ELF-1 (cell line): ENCODE measurements at places on chromosomes 16 and 17.
A peak's percentile ranks its signal among the peaks of the same experiment; 100 is the strongest.

GRCh38 chr17:59785091-59785799 is 77.8 kb downstream of the VMP1 start:
- no peak for DNase-seq

GRCh38 chr17:14448818-14449217 is 147.9 kb downstream of the HS3ST3B1 start:
- no peak for DNase-seq

GRCh38 chr16:10256784-10257641 is 74.8 kb upstream of the GRIN2A start:
- peak; percentile 70 for DNase-seq

DNA sequence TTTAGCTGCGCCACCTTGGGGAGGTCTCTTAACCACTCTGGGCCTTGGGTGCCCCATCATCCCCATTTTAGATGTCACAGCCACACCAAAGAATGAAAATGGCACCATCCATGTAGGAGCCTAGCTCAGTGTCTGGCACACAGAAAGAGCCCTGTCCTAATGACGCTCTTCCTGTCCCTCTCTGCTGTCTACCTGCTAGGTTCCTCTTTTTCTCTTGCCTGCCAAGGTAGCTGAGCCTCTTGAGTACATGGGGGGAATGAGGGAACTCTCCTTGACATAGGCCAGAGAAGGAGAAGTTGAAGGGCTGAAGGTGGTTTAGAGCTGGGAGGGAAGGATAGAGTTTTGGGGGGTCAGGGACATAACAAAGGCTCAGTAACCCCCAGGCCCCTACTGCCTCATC is 1.8 kb downstream of the RUNDC3A start:
- DNase-seq, result no peak

DNA sequence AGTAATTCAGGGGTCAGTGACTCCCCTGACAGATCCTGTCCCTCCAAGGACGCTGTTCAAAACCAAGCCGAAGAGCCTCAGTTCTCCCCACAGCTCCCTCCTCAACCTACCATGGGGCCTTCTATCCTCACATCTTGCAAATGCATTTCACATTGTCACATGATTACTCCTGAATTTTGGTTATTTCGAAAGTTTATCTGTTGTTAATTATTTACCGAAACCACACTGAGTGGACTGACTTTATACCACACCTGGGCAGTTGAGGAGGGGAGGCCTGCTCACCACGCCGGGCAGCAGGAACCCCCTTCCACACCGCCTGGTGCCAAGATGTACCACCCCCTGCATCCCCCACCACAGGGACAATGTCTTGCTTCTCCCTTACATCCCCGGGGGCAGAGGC is 4.7 kb downstream of the TIMP2 start:
- no peak for DNase-seq

DNA sequence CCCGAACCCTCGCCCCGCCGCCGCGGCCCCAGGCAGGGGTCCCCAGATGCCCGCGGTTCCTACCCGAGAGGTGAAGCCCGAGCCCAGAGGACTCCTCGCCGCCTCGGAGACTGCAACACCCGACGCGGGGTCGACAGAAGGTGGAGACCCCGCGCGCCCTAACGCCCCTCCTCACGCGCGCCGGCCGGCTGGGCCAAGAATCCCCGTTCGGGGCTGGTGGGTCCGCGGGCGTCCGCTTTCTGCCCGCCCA is 515 bp downstream of the SUMO2 start:
- DNase-seq, result no peak

DNA sequence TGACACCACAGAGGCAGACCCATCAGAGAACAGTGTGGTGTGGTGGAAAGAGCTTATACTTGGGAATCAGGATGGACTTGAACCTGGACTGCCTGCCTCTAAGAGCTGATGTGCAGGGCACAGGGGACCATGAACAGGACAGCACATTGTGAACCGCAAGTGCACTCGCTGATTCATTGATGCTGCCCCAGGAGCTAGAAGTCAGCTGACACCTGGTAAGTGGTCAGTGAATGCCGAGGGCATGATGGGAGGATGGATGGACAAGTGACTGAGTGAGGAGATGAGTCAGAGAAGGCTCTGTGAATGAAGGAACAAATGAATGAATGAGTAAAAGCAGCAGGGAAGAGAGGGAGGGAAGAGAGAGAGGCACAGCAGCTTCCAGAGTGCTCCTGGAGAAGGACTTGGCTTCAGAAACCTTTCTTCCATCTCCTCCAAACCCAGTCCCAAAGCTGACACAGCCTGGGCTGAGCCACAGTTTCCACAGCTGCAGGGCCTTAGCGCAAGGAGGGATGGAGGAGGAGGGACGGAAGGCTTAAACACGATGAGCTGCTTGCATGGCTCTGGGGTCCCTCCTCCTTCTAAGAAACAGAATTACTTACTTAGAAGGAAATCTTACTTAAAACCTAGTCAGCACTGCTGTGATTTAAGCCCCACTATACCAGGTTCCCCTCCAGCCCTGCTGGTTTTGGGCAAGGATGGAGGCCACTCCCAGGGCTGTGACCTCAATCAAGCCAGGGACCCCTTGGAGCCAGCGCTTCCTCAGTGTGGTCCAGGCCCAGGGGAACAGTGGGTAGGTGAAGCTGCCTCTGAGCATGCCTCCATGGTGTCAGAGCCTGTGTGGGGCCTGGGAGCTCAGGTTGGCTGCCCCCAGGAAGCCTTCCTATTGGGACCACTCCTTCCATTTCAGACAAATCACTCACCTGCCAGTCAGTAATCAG is 184.6 kb downstream of the TMEM132E start:
- DNase-seq, result no peak

- no peak for DNase-seq
These were observed 10.8 kb upstream of the HSBP1 start for GRCh38 chr16:83797013-83797412.

GRCh38 chr17:82493226-82493781 is 26.2 kb upstream of the FOXK2 start:
- DNase-seq, result no peak

- no peak for DNase-seq
These were observed 2.2 kb upstream of the BICDL2 start for GRCh38 chr16:3038896-3039295.

DNA sequence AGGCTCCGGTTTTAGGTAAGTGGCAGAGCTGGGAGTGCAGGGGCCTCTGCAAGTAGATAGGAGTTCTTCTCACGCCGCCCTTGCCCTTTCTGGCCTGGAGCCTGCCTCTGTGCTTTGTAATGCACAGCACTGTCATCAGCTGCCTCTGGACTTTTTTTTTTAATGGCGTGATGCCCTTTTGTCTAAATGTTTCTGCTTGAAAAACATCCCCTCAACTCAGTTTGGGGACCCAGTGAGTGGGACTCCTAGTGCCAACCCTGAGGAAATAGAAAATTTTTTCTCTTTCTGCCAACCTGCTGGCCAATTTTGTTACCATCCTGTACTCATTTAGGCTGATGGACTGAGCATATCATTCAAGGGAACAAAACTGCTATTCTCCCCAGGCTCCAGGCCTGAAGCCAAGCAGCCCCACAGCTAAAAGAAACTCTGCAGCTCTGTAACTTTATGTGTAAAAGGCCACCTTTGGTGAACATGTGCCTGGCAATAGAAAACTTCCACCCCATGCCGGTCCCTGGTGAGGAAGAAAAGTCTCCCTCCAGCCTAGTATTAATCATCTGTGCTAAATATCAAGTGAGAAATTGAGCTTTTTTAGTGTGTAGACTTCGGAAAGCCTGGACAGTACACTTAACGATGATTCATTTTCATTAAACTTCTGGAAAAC is 22.5 kb downstream of the SLC6A2 start:
- no peak for DNase-seq

DNA sequence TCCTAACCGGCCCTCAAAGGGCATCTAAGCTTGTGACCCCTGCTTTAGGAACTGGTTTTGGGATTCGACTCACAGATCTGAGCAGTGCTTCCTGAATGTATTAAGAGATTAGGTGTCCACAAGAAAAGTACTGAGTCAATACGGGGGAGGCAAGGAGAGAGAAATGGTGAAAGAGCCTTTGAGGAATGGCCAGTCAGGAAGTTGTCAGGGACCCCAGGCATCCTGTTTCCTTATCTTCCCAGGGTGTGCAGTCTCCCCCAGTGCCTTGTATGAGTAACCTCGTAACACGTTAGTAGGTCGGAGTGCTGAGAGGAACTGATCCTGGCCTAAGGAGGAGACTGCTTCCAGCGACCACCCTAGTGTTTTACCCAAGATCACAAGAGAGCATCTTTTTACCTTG is 16.4 kb upstream of the TMED6 start:
- DNase-seq, result peak; percentile 47

DNA sequence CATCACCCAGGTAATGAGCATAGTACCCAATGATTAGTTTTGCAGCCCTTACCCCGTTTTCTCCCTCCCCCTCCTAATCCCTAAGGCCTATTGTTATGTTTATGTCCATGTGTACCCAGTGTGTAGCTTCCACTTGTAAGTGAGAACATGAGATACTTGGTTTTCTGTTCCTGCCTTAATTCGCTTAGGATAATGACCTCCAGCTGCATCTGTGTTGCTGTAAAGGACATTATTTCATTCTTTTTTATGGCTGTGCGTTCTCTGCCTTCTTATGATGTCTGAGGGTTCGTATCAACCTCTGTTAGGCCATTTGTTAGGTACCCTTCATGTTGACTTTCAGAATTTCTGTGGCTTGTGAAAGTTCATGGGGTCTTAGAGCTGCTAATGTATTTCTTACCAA is 31.0 kb downstream of the CTCF start:
- no peak for DNase-seq

- DNase-seq, result no peak
These were observed 485 bp downstream of the DYNLL2 start for GRCh38 chr17:58083491-58084316.

DNA sequence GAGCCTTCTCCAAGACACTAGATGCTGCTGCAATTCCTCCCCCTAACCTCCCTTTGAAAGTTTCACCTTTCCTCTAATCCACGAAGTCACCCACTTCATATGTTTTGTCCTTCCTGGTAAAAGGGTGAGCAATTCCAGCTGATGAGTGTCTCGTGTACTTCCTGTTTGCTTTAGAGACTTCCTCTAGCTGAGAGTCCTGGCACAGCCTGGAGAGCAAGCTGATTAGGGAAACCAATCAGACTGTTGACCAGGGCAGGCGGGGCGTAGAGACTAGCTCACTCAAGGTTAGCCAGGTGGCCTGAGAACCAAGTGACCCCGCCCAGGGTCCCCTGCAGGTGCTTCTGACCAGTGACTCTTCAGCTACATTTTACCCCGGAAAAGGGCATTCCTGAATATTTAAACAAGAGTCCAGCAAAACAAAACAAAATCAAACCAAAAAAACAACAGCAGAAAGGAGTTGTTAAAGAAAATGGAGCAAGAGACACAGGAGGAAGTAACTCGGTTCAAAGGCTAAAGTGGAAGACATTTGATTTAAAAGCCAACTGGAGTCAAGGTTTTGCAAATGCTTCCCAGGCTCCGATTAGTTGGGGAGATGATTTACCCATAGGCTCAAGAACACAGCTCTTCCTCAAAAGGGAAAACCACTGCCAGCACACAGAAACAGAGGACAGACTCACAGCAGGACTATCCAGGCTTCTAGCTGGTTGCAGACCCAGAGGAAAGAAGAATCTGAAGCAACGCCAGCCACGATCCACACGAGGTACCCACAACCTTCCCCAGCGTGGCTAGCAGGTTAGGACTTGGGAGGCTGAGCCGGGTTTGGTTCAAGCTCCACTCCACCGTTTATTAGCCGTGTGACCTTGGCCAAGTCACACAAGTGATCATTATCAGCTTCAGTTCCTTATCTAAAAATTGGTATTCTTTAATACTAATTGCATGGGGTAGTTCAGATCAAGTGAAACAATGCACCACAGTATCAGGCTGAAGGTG is 13.4 kb downstream of the HSPB9 start:
- no peak for DNase-seq

GRCh38 chr16:76213860-76214259 is 63.3 kb upstream of the CNTNAP4 start:
- DNase-seq, result no peak

- DNase-seq, result no peak
These were observed 52.0 kb downstream of the SREBF1 start for GRCh38 chr17:17784657-17785267.
